ENCODE measurements at places on chromosomes 7 and 10.

GRCh38 chr10:91860885-91861284 is 48.4 kb downstream of the FGFBP3 start:
- no peak for DNase-seq

GRCh38 chr10:97923057-97923456 is 73.4 kb downstream of the GOLGA7B start:
- no peak for DNase-seq

- DNase-seq, result no peak
These were observed 508 bp upstream of the TECPR1 start for GRCh38 chr7:98252425-98253054.

DNA sequence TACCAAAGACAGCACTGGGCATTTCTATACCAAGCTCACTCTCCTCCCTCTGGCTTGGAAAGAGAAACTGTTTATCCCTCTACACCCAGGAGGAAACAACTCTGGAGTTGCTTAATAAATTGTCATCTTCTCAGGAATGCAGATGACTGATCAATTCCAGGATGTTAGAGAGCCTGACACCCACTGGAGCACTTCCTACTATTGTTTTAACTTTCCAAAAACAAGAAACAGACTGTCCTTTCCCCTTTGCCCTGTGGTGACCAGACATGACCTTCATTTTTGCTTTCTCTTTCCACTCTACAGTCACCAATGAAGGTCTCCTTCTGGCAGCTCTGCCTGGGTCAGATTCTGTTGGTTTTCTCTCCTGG is 19.6 kb downstream of the GIMAP4 start:
- no peak for DNase-seq

DNA sequence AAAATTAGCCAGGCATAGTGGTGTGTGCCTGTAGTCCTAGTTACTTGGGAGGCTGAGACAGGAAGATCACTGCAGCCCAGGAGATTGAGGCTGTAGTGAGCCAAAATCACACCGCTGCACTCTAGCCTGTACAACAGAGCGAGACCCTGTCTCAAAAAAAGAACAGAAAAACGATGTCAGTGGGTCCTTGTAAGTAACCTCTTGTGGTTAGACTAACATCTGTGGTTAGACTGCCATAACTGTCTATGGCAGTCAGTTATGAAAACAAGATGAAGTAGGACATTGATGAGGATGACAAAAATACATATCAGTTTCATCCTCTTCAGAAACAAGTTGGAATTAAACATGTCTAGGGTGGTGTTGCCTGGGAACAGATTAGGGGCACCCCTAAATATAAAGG is 53.3 kb downstream of the AKAP9 start:
- DNase-seq, result no peak

GRCh38 chr10:114042895-114043531 is 653 bp upstream of the ADRB1 start:
- no peak for DNase-seq

GRCh38 chr10:13858709-13859108 is 271.9 kb downstream of the PRPF18 start:
- DNase-seq, result no peak

- no peak for DNase-seq
These were observed 25.6 kb downstream of the ADRA2A start for GRCh38 chr10:111102359-111102837.

- DNase-seq, result no peak
These were observed 119.6 kb downstream of the RGS10 start for GRCh38 chr10:119422682-119423509.

DNA sequence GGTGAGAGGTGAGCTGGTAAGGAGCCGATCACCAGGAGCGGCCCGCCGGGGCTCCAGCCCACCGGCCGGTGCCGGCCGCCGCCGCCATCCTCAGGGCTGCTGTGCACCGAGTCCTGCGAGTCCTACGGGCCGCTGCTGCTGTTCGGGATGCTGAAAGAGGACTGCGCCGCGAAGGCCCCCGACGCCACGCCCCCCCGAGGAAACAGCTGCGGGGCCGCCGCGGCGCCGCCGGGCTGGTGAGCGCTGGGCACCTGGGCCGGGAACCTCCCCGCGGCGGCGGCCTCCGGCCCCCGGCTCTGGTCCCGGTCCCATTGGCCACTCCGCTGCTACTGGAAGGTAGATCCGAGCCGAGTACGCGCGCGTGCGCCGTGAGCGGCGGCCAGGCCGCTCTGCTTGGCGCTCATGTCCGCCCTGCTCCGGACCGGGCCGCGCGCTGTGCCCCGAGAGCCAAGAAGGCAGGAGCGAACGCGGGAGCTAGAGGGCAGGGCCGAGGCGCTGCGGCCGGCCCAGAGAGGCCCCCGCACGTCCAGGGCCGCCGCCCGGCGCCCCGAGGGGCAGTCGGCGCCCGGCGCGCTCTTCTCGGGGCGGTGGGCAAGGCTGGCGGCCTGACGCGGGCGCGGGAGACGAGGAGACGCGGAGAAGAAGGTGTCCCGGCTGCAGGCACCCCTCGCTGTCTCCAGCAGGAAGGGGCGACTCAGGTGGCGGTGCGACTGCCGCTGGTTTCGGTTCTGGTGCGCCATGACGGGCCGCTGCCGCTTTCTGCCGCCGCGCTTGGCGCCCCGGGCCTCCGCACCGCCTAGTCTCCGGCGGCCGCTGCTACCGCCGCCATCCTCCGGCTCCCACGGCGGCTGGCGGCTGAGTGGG is 121.3 kb upstream of the WIPF3 start:
- DNase-seq, result no peak

DNA sequence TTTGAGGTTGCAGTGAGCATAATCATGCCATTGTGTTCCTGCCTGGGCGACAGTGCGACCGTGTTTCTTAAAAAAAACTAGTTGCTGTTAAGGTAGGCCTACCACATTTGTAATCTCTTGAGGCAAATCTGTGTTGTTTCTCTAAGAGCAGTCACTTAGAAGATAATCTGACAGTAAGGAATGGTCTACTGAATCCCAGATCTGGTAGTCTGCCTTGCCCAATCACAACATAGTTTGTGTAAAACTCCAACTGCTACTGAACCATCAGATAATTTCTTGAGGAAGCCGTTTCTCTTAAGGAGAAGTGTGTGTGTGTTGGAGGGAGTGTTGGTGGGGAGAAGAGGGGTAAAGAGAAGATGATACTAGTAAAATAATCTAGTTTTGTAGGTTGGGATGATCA is 5.0 kb downstream of the NRF1 start:
- DNase-seq, result no peak

DNA sequence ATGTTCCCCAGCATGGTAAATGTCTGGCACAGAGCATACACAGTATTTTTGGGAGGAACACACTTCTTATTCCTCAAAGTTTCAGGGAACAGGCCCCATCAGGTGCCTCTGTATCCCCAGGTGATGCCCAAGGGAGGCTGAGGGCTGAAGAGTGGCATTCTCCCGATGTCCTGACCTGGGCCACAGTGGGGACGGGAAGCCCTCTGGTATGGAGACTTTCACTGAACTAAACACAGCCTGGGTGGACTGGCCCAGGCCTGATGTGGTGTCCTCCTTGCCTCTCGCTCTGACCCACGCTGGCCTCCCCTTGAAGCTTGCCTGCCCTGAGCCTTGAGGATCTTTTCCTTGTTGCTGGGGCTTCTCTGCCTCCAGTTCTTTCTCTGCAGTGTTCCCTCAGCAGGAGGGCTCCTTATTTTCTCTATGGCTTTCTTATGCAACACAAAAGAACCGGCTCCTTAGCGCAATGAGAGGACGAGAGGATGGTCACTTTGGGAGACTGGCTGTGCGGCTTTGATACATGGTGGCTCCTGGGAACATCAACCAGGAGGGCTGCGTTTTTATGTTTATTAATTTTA is 157.5 kb upstream of the TNS3 start:
- no peak for DNase-seq

- DNase-seq, result no peak
These were observed 110.0 kb downstream of the CAMK1D start for GRCh38 chr10:12459340-12459739.

GRCh38 chr7:30880941-30881340 is 30.7 kb upstream of the AQP1 start:
- DNase-seq, result no peak

DNA sequence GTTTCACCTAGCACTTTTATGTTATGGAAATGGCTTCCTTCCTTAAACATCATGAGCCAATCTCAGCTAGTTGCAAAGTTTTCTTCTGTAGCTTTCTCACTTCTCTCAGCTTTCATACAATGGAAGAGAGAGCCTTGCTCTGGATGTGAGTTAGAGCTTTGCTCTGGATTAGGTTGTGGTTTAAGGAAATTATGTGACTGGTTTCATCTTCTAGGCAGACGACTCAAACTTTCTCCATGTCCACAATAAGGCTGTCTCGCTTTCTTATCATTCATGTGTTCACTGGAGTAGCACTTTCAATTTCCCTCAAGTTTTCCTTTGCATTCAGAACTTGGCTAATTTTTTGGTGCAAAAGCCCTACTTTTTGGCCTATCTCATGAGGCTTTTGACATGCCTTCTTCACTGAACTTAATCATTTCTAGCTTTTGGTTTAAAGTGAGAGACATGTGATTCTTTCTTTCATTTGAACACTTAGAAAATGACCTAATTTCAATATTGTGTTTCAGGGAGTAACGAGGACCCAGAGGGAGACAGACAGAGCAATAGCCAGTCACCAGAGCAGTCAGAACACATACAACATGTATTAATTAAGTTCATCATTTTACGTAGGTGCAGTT is 49.8 kb downstream of the CNOT4 start:
- no peak for DNase-seq

DNA sequence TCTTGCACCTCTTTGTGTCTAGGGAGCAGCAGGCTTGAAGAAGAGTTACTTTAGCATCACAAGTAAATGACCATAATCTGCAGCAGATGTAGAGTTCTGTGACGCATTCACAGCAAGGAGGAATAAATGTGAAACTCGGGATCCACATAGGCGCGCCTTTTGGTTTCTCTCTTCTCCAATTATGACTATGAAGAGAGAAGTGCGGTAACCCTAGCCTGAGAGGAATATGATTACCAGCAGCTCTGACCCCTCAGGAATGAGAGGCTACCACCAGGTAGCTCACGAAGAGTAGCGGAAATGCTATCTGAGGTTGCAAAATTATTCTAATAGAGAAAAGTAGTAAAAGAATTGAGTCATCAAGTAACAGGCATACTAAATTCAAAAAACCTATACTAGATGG is 25.2 kb upstream of the DMTF1 start:
- DNase-seq, result no peak

DNA sequence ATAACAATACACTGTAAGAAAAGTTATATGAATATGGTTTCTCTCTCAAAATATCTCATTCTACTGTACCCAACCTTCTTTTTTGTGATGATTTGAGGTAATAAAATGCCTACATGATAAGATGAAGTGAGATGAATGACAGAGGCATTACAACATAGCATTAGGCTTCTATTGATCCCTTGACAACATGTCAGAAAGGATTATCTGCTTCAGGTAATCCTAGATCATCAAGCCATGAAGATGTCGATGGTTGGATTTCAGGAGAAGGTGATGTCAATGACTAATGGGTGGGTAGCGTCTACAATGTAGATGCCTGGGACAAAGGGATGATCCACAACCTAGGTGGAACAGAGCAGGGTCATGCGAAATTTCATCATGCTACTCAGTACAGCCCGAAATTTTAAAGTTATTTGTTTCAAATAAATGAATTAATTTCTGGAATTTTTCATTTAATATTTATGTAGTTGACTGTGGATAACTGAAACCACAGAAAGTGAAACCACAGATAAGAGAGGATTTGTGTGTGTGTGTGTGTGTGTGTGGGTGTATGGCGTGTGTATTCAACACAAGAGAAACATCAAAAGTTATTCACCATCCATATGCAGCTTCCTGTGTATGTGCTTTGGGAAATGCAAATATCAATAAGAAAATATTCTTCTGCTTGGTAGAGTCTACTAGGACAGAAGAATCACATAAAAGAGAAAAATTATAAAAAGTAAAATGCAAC is 77.0 kb downstream of the MAGI2 start:
- no peak for DNase-seq

DNA sequence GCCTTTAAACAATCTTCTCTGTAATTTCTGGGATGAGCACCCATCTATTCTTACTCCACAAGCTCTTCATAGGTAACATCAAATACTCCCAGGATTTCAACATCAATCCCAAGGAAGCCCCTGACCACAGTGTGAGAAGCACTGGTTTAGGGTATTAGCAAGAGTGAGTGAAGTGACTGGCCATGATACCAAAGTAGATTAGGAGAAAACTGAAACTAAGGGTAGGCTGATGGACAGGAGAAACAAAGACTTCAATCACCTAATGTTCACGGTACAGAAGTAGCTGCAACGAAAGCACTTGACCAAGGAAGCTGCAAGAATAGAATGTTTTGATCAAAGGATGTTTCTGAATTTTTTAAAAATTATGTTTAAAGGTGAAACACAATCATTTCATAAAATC is 49.8 kb downstream of the LMBR1 start:
- DNase-seq, result no peak

DNA sequence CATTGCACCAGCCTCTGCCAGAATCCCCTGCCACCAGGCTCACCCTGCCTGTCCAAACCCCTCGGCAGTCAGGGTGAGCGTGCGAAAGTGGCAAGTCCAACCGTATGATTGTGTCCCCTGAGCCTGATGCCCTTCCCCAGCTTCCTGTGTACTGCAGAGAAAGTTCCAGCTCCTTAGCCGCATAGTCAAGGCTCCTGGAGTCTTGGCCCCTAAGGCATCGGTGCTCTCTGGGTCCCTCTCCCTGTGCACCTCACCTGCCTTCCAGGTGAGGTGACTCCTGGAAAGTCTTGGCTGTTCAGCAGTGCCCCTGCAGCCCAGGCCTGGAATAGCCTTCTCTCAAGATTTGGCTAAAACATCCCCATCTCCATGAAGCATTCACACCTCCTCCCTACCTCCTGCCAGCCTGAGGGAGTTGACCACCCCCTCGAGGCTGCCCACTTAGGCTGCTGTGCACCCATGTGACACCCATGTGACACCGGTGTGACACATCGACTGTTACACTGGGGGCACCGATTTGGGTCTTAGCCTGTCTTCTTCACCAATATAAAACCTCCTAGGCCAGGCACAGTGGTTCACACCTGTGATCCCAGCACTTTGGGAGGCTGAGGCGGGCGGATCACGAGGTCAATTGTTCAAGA is 56.1 kb upstream of the ELN start:
- no peak for DNase-seq

- no peak for DNase-seq
These were observed 218.4 kb downstream of the KLF6 start for GRCh38 chr10:3566627-3567026.

GRCh38 chr7:139782932-139783331 is 5.1 kb upstream of the HIPK2 start:
- no peak for DNase-seq

DNA sequence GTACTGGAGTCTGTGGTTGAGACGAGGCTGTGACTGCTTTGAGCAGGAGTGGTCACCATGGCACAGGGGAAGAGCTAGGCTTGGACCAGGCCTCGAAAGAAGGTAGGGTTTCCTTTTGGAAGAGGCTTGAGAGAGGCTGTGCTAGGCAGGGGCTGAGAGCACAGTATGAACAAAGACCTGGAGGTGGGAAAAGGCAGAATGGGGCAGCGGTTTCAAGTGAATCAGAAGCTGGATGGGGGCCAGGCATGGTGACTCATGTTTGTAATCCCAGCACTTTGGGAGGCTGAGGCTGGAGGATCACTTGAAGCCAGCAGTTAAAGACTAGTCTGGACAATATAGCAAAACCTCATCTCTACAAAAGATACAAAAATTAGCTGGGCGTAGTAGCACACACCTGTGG is 65.9 kb downstream of the CLIP2 start:
- no peak for DNase-seq

Data from stimulated activated CD8-positive, alpha-beta memory T cell treated with anti-CD3 and anti-CD28 coated beads, Interleukin-7, amount 100 ng/mL, for 24 hours (primary cell).